ENCODE measurements at places on chromosomes 3 and 15. TPM values are rescaled to one million over a fixed set of nuclear protein-coding genes. Genes with fewer than 3 reads are reported as not detected.
A peak's percentile ranks its signal among the peaks of the same experiment; 100 is the strongest.

DNA sequence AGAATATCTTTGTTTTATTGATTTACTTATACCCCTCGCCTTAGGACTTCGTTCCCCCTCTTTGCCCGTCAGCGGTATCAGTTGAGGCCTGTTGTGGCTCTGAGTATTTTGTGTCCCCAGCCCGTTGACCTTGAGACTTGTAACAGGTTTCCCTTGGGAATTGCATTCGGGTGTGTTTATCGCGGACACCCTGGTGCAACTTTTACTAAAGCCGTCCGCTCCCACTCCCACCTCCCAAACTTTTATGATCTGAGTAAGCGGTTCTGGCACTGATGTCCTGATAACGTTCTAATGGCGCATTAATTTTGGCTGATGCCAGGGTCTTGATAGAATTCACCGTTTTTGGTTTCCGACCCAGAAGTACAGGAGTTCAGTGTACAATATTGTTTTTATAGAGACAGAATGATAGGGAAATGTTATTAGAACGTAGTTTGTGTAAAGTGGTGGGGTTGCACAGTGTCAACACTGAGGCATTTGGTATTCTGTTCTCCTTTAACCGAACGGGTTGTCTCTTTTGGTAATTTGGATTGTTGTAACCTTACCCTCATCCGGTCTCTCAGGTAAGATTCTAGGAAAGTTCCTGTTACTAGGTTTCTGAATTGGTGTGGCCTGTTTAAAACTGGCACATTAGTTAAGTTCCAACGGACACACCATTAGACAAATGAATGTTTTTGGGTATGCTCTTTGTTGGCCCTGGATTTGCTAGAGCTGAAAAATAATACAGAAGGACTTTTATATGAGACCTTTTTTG lies 47.8 kb downstream of the OIP5 start:
- DNase-seq: no peak

- DNase-seq: peak; percentile 51
Observed at GRCh38 chr3:52327486-52328290, 11.6 kb downstream of the DNAH1 start.

- DNase-seq: no peak
Observed at GRCh38 chr15:29805043-29805707, 17.1 kb downstream of the TJP1 start.

DNA sequence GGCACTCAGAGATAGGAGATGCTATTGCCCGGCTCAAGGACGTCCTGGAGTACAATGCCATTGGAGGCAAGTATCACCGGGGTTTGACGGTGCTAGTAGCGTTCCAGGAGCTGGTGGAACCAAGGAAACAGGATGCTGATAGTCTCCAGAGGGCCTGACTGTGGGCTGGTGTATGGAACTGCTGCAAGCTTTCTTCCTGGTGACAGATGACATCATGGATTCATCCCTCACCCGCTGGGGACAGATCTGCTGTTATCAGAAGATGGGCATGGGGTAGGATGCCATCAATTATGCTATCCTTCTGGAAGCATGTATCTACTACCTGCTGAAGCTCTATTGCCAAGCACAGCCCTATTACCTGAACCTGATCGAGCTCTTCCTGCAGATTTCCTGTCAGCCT lies 26.4 kb downstream of the BCL2A1 start:
- no peak for DNase-seq

- DNase-seq: no peak
Observed at GRCh38 chr3:141115789-141116541, 64.8 kb downstream of the SPSB4 start.

DNA sequence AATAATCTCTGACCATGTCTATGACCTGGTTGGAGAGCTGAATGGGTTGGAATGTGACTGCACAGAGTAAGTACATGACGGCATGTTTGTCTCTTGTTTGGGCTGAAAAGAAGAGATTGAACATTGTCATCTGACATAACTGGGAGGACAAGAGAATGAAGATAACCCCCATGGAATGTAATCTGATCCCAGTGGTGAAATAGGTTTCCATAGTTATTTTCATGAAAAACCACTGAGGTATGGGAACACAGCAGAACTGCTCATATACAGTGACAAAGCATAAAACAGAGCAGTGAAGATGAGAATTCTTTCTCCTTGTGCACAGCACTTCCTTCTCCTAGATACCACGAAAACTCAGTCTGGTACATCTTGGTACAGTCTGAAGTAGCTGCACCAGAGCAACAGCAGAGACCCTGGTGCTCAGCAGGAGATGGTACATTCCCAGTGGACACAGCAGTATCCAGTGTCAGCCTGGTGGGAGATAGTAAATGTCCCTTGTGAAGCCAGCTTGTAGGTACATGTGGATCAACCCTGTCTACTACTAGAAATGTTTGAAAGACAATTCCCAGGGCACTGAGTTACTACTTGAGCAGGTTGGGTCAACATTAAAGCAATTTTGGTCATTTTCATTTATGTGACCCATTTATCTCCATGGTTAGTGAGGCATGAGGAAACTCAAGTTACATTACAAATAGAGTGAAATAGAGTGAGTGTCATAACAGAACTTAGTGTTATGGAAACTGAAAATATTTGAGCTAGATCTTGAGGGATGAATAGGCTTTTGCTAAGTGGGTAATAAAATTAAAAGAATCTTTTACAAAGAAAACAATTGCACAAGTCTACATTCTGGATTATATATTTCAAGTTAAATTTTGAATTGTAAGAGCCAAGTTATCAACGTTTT lies 178.3 kb downstream of the SUCNR1 start:
- no peak for DNase-seq

DNA sequence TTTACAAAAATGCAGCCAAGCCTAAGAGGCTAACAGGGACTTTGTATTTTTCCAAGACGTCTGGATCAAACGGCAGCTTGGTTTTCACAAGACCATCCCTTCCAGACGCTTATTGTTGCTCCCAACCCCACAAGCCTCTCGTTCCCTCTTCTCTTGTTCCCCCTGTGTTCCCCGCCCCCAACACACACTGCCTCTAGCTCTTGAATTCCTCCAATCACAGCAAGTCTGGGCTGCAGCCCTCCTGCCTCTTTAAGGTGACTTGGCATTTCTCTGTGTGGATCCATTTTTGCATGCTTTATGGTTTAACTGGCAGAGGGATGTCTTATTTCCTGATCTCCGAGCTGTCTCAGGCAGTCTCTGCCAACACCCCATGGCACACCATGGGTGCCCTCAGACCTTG lies 182.2 kb downstream of the ABHD5 start:
- DNase-seq: no peak

CEMIP gene
- 146 TPM for total RNA-seq

SLC24A5 gene
- total RNA-seq: not detected

Measured in chondrocyte (in vitro differentiated cells).